ENCODE measurements at places on chromosomes 11 and 22.

- DNase-seq, result no peak
Measured at GRCh38 chr22:22092101-22092500, 109.5 kb upstream of the TOP3B start.

DNA sequence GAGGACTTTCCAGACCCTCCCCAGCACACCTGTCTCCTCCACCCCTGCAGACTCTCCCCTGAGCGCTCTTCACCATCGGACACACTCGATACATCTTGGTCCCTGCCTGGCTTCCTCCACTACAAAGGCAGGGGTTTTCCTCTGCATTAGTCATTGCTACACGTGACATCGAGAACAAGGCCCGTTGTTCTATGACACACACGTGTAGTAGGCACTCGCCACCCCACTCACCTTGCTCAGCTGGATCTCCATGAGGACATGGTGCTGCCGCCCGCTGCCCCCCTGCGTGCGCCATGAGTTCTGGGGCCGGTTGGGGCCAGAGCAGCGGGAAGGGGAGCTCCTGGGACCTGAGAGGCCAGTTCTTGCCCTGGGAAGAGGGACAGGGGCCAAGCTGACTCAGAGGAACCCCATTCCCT lies 16.7 kb downstream of the ATG2A start:
- peak; percentile 61 for DNase-seq

DNA sequence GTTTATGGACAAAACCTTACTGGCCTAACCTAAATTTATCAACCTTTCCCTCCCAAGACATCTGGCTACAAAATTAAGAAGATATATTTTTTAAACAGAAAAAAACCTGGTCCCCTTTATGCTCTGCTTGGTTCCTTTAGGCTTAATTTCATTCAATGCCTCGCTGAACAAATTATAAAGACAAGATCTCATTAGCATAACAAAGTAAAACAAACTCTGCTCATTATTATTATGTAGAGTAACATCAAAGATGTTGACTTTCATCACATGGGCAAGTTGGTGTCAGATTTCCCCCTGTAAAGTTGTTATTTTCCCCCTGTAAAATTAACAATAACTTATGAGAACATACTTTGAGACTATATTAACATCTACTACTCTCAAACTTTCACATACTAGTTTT lies 11.0 kb downstream of the RRAS2 start:
- DNase-seq, result no peak

DNA sequence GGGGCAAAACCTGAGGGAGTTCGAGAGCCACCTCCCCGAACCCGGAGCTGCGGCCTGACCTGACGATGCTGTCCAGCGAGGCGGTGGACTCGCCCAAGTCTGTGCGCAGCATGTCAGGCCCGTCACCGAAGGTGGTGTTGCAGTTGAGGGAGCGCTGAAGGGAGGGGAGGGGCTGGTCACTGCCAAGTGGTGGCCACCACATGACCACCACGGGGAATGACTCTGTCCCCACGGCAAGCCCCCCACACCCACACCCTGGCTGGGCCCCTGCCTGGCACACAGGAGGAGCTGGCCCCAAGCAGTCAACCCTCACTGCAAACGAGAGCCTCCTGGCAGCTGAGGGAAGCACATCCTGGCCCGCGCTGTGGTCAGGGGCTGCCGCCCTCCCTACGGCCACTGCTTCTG lies 30.8 kb downstream of the TRMU start:
- no peak for DNase-seq

- DNase-seq, result no peak
Measured at GRCh38 chr11:61042961-61043540, 59.2 kb upstream of the CD5 start.

DNA sequence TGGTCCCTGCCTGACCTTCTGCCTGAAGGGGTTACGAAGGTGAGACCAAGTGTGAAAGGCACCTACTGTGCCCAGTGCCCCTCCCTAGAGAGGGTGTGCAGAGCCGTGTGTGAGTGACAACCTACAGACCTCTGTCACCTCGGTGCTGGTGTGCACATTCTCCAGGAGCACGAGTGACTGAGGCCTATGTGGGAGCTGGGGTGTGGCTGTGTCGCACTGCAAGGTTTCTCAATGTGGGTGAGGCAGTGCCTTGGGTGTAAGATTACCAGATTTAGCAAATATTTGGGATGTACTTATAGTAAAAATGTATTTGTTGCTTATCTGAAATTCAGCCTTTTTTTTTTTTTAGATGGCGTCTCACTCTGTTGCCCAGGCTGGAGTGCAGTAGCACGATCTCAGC lies 5.6 kb downstream of the STARD10 start:
- no peak for DNase-seq

DNA sequence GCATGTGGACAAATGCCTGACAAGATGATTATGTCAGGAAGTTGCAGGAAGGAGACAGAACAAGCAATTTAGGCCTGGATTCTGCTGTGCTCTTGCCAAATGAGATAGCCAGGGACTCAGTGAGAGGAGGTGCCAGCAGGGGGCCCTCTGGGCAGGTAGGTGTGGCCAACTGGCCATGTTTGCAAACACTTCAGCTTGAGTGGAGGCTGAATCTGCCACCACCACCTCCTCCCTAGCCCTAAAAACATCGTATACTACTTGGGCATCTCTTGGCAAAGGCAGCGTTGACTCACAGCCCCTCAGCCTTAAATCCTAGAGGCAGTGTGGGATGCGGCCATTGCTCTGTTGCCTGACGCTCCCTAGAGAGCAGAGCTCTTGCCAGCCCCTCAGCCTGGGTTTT lies 95.1 kb upstream of the PLET1 start:
- no peak for DNase-seq

DNA sequence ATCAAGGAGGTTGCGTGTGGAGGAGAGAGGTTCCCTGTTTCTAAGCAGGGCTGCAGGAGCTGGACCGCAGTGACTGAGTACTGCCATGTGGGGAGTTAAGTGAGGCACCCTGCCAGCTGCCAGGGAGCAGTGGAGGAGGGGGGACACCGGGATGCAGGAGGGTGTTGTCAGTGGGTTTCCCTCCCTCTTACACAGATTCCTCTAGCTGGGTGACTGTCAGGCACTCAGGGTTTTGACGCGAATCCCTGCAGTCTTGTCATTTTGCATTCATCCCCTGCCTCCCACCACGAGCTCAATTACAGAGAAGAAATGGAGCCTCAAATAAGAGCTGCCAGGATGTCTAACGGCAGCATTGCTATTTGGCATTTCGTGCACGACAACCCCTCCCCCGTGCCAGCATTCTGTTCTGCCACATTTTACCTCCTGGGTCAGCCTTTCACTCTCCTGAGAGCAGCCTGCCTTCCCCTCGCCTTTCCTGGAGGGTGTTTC lies 119.8 kb upstream of the SORL1-AS1 start:
- DNase-seq, result no peak

DNA sequence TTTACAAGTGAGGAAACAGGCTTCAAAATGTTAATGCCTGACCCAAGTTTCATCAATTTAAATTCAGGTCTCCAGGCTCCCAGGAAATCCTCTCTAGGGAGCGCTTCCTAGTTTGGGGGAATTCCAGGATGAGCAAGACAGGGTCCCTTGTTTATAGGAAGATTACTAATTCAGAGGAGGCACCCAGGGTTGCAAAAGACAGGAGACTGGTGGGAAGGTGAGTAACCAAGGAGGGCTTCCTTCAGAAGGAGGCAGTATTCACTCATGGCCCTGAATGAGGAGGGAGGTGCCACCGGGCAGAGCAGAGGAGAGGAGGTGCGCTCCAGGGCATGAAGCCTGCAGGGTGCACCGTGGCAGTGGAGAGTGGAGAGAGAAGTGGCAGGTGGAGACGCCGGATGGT lies 1.6 kb downstream of the TMEM132A start:
- DNase-seq, result no peak

DNA sequence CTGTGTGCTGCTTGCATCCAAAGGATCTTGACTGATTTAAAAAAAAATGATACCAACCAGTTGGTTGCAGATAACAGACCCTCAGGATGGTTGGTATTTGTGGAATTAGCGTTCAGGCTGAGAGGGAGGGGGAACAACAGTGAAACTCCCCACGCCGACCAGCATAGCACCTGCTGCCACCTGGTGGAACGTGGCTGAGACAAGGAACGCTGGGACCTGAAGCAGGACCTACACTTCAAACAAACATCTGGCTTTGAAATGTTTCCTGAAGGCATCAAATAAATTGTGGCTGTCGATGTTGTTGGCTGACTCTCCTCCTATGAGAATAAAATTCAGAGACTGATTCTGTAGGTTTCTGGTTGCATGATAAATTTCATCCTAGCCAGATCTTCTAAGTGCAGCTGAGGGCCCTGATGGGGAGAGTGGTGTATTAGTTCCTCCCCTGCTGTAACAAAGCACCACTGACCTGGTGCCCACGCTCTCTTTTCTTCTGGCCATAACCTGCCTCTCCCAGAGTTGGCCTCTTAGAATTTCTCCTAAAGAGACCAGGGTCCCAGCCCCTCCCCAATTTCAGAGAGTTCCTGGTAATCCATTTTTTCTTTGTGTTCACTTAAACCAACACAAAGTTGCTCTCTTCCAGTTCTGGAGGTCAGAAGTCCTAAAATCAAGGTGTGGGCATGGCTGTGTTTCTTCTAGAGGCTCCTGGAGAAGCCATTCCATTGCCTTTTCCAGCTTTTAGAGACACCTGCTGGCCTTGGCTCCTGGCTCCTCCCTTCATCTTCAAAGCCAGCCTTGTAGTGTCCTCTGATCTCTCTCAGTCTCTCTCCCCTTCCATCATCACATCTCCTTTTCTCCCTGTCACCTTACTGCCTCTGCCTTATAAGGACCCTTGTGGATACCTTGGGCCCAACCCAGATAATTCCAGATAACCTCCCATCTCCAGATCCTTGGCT lies 17.3 kb downstream of the APOL2 start:
- no peak for DNase-seq

DNA sequence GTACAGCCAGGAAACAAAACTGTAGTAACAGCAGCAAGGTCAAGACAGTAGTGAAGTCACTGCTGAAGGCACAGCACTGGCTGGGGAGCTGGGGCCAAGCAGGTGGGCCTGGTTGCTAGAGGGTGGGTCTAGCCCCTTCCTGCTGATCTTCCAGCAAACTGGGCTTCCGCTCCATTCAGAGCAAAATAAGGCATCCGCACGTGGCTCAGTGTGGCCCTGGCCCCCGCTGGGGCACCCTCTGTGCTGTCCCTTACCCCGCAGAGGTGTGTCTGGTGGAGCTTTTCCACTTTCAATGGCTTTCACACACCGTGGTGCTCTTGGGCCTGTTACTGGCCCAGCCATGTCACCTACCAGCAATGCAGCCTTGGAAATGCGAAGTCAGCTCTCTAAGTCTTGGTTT lies 162.4 kb upstream of the B3GAT1 start:
- DNase-seq, result no peak

DNA sequence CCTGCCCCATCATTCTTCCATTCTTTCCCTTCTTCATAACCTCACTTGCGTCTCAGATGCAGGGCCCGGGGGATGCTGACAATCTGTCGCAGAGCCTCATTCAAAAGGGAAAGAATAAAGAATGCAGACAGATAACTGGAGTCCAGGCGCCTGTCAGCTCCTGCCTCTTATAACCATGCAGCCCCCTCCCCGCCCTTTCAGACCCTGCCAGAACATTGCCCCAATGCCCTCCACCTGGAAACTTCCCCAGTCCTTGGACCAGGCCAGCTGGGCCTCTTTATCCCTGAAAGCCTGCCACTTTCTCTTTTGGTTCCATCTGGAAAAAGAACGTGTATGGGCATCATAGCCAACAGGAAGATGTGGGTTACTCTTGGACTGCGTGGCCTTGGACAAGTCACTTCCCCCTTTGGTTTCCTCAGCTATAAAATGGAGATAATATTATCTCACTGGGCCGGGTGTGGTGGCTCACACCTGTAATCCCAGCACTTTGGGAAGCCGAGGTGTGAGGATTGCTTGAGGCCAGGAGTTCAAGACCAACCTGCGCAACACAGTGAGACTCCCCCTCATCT lies 2.1 kb upstream of the TCF20 start:
- DNase-seq, result no peak

- DNase-seq, result peak; percentile 48
Measured at GRCh38 chr11:36431429-36432092, 78.5 kb downstream of the TRAF6 start.

GRCh38 chr22:50257041-50257440 lies 4.4 kb downstream of the MAPK12 start:
- DNase-seq, result no peak

- no peak for DNase-seq
Measured at GRCh38 chr11:118129471-118130172, 23.0 kb downstream of the SCN4B start.

GRCh38 chr11:77107950-77108349 lies 5.3 kb downstream of the OMP start:
- no peak for DNase-seq

DNA sequence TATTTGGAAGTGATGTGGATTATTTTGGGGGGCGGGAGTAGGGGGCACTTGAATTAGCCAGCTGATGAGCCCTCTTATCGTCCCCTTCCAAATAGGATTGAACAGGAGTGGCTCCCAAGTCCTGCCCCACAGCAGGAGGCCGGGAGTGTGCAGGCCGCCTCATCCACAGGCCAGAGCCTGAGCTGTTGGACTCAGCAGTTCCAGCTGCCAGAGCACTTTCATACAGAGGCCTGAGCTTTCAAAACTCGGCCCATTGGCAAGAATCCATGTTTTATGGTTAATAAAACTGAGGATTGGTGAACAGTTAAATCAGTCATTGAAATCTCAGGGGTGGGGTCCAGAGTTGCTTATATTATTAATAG lies 9.6 kb downstream of the FAM118A start:
- DNase-seq, result no peak

DNA sequence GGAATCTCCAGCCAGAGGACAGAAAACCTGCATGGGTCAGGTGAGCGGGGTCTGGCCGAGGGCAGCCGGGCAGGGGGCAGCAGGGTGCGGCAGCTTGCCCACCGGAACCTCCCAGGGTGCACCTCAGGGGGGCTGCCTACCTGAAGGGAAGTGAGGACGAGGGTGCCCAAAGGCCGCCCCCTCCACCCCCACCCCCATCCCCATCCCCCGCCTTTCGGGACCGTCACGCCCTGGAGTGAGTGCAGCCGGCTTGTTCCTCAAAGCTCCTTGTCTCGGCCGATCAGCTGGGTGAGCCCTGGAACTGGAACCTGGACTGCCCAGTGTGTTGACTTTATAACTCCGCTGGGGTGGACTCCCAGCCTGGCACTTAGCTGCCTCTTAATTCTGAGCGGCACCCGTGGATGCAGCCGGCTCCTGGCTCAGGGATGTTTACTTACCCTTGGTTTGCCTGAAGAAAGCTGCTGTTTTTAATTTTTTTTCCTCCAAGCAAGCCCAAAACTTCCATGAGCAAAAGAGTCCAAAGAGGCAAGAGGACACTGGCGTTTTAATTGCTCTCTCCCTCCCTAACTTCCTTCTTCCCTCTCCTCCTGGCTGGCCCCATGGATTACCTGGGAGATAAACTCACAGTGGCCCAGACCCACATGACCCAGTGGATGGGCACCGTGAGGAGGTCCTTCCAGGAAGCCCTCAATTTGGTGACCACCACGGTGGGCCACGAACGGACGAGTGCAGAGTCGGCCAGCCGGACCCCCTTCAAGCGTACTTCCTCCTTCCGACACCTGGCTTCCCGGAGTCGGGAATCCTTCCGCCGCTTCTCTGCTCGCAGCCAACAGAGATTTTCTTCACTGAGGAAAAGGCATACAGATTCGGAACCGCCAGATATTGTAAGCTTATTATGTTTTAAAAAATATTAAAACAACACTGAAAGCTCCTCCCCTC lies 87.8 kb upstream of the CRYBB3 start:
- DNase-seq, result no peak

All from stimulated activated CD8-positive, alpha-beta memory T cell treated with anti-CD3 and anti-CD28 coated beads, Interleukin-7, amount 100 ng/mL, for 4 hours (primary cell).